ENCODE measurements at places on chromosomes 3 and 15.

DNA sequence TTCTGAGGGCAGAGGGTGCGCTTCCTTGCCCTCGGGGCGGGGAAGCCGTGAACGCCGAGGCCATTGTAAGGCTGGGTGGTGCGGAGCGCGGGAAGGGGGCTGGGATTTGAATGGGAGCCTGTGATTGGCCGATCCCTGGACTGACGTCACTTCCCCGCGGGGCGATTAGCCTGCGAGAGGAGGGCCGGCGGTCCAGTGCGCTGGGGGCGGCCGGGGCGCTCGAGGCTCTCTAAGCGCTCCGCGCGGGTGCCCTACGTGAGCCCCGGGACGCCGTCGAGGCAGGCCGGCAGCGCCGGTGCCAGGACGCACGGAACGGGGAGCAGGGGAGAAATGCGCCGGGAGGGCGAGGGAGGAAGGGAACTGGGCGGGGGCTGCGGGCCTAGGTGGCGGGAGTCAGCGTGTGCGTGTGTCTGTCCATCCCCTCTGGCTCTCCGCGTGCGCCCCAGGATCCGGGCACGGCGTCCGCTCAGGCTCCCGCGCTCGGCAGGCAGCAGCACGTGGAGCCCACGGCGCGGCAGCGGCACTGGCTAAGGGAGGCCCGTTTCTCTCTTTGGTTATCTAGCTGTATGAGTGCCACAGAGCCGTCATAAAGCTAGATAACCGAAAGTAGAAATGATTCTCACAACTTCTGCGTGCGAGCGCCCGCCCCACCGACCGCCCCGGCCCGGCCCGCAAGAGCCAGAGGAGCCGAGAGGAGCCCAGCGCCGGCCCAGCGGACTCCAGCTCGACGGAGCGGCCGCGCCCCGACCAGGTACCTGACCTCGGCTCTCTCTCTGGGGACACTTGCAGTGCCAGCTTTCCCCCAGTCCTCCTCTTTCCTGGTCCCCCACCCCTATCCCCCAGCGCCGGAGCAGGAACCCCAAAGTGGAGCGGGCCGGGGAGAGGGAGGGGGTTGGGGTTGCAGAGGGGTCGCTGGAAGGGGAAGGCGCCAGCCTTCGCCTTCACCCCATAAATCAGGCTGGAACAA, 33.1 kb upstream of the POLG start:
- peak; percentile 25 for DNase-seq

DNA sequence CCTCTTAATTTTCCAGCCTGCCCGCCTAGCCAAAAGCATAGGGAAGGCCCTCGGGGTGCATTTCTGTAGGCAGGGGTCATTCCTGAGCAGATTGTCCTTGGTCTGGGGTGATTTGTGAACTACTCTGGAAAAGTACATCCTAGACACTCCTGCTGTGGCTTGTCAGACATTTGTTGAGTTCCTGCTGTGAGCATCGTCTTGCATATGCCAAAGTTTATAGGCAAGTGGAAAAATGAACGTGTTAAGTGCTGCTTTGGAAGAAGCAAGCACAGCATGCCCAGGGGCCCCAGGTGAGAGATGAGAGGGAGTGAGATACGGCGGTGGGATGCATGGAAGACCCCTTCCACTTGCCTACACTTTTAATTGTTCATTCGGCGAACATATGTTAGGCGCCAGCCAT, 237.7 kb upstream of the ST8SIA2 start:
- no peak for DNase-seq

DNA sequence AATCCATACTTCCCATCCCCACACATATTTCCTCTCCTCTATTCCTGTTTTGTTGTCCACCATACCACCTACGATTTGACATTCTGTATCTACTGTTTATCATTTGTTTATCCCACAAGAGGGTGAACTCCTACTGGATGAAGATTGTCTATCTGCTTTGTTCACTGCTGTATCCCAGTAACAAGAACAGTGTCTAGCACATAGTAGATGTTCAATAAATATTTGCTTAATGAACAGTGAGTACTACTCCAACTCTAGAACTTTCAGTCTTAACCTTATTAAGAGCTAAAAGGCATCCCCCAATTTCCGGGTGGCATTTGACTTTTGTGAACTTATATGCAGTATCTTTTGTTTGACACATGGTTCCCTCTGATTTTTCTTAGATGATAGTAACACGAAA, 1.3 kb downstream of the PYGO1 start:
- no peak for DNase-seq

- no peak for DNase-seq
Measured at GRCh38 chr3:163364717-163365116, 1713.6 kb downstream of the SI start.

GRCh38 chr3:172550347-172550943, 27.2 kb upstream of the TNFSF10 start:
- no peak for DNase-seq

- no peak for DNase-seq
Measured at GRCh38 chr15:75653347-75653913, 5.7 kb downstream of the SNX33 start.

- DNase-seq = no peak
Measured at GRCh38 chr3:160003520-160004128, 15.0 kb downstream of the IL12A start.

GRCh38 chr3:64836097-64836496, 148.3 kb upstream of the ADAMTS9 start:
- DNase-seq = no peak

GRCh38 chr15:68341760-68342725, 64.5 kb downstream of the FEM1B start:
- no peak for DNase-seq

DNA sequence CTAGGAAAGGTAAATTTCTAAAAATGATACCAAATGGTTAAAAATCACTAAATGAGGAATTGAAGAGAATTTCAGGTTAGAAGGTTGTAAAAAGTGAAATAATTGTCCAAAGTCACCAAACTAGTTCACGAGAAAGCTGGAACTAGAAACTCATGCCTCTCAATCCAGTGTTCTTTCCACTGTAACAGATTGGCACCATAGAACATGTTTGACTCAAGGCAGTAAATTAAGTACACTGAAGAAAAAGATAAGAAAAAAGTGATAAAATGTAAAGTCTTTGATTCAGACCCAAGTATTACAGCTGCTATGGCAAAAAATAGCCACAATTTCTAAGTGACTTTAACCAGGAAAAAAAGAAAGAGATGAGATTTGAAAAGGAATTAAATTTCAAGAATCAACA, 26.5 kb downstream of the ZBTB20 start:
- DNase-seq = no peak

Data from left kidney (tissue), 8 donors.